ENCODE measurements at places on chromosomes 11 and 22. TPM values are rescaled to one million over a fixed set of nuclear protein-coding genes. Genes with fewer than 3 reads are reported as not detected.

Gene APOA1
- not detected for polyA plus RNA-seq

- no peak for DNase-seq
Observed at GRCh38 chr22:21768435-21768834, 32.8 kb upstream of the YPEL1 start.

GRCh38 chr11:57530215-57530595 lies 349 bp downstream of the TIMM10 start:
- no peak for DNase-seq

DNA sequence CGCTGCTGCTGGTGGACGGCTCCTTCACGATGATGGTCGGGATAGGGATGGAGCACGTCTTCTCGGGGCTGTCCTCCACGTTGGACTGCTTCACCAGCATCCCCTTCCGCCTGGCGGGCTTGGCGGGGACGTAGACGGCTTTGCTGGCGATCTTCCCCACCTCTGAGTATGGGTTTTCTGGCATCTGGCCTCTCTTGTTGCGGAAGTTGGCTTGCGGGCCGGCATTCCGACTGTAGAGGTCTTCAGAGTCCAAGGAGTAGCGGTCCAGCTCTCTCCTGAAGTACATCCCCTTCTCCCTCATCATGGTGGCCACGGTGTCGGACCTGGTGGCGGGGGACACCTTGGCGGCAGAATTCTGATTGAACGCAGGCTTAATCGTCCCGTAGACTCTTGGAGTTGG lies 88.8 kb downstream of the CTTN start:
- DNase-seq, result no peak

All from AG04450 (cell line).